ENCODE measurements at places on chromosomes 2 and 18.

DNA sequence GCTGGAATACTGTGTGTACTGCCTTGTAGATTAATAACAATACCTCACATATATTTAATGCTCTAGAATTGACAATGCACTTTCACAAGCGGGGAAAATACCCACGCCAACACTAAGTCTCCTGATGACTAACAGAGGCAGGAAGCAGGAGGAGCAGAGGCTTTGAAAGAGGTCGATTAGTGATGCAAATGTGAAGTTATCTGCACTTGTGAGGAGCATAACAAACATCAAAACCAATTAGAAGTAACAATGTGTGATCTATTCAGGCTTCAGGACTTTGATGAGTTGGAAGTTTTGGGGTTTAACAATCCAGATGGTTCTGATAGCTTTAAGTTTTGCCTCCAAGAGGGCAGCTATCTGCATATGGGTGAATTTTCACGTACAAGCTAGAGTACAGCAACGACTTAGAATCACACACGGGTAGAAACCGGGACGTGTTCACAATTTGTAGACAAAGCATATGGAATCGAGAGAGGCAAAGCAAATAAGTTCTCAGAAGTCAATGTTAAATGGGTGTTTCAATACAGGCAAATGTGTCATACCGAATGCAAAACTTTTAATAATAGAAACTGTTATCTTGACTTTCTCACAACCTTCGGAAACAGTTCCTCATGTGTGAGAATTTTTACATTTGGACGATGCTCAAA is 114.5 kb downstream of the METTL8 start:
- peak; percentile 17 for DNase-seq

DNA sequence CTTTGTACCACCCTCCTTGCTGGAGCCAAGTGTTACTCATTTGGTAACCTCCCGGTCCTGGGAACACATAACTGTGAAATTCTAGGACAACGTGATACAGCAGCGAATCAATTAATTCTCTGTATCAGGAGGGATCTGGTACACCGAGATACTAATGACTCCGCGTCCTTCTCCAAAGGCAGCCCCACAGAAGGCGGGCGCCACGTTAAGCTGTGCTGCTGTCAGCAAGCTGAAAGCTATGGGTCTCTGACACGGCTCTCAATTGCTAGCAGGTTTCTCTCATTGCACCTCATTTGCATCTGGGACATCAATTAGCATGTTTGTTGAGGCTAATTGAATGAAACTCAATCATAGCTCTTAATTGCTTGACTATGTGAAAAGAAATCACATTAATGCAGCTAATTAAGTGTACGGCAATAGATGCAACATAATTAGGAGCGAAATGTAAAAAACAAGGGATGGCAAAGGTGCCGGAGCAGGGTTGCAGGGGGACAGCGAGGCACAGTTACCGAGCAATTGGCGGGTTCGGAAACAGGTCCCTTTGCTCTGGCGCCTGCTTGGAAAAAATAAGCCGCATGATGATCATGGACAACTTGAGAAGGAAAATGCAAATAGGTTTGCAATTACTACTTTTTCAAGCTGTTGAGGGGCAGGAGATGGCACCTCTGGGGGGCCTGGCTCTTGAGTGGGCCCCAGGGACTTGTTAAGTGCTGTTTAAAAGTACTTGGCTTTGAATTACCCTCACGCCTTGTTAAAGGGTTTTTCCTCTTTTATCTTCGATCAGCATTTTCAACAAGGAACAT is 264.2 kb downstream of the GBX2 start:
- no peak for DNase-seq

DNA sequence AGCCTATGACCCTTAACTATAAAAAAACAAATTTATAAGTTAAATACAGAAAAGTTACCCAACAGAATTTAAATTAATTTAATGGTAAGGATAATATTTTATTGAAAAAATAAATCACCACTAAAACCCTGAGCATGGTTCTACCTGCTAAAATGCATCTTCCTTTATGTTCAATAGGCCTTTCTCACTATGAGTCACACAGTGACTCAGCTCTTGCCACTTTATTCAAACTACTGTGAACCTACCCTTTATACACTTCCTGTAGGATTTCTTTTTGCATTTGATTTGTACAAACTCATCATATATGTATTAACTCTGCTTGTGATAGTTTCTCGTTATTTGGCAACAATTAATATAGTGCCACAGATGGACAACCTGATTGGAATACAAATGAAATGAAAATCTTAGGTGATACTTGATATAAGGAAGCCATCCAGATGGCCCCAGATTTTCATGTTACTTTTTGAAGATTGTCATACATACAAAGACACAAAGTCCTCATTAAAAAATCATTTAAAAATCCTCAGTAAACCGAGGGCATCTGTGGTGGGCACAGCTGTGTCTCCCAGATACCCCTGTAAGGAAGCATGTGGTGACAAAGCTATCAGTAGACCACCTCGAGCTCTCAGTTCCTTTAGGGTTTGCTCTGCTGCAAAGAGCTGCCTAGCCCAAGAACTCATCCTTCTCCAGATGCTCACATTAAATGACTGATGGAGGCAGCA is 55.2 kb upstream of the COBLL1 start:
- DNase-seq = peak; percentile 37

GRCh38 chr2:54914637-54915036 is 135.6 kb downstream of the RTN4 start:
- DNase-seq = no peak

GRCh38 chr2:157443795-157444640 is at the start of gene CYTIP:
Gene CYTIP (minus strand): TSS chr2:157444089. CDS start chr2:157444020, 69 bp downstream.
- no peak for DNase-seq

DNA sequence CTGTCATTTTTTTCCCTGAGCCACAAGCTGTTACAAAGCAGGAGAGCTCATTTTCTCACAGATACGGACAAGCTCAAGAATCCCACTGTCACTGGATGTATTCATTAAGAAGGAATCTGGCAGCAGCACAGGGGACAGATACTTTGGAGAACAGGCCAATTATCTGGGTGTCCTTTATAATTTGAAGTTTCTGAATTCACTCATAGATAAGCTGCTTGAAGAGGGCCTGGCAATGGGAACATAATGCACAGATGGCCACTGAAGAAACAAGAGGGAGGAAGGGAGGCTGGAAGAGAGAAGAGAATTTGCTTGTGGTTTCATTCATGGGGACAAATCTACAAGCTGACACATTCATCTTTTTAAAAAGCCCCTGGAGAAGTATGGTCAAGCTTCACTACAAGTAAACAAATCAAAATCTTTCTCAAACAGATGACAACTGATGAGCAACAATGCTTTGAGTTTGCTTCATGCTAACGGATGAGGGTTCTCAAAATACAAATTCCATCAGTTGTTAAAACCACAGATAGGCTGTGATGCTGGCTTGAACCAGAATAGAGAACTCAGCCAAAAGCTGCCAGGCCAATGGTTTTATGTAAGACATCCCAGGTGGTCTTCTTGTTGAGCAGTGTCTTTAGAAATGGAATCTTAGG is 11.9 kb downstream of the BCL2 start:
- no peak for DNase-seq

GRCh38 chr2:5467178-5467905 is 224.8 kb upstream of the SOX11 start:
- no peak for DNase-seq

DNA sequence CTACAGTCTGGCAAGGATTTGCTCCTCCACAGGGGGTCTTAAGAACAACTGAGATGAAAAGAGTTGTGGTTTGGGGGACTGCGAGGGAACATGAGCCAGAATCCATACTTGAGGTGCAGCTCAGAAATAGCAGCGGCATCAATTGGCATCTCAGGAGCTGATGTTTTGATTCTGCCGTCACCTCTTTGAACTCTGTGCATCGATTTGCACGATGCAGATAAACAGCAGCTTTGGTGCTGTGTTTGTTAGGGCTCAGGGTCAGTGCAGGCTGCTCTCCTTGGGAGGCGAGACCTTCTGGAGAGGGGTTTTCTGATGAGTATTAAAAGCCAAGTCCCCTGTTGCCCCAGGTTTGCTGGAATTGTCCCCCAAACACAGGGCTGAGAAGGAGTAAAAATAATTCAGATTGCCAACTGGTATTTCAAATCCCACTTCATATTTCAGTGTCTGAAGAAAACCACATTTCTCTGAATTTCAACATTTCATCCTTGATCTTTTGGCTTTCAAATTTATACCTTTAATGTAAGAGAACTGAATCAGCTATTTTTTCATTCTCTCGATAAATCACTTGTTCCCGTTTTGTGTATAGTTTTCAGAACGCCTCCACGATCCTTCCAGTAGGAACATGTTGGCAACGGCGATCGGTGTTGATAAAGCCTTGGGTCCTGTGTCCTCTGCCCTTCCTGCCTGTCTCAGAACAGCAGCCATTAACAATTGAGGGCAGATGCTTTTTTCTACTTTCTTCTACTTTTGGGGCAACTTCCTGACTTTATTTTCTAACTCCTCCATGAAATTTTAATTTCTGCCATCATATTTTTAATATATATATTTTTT is 65.0 kb downstream of the RAB31 start:
- no peak for DNase-seq
